ENCODE measurements at places on chromosomes 2 and 18.
A peak's percentile ranks its signal among the peaks of the same experiment; 100 is the strongest.

DNA sequence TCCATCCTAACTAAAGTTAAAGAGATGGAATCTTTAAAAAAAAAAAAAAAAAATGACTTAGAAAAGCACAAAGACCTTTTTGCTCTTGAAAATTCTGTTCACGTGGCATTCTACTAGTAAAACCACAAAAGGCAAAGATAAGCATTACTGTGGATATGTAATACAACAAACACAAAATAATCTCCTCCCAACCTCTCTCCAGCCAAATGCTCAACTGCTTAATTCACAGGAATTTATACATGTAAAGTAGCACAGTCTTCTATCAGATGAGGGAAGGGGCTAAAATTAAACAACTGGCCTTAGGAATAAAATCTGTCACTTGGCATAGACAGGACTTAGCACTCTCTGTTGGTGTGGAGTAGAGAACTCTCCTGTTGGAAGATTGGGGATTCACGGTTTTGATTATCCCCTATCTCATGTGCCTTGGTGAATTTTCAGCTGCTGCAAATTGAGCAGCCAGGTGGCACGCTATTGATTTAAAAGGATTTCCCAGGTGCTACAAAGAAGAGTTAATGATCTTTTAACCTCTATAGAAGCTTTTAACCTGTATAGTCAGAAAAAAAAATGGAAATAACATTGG is 57.4 kb downstream of the ATIC start:
- H3K27ac ChIP-seq, result no peak overlapping the region
- peaks cover 43% of the 10 kb centered on the region for H3K36me3 ChIP-seq
- H3K27me3 ChIP-seq, result no peaks in the 10 kb centered on the region
- H3K4me1 ChIP-seq, result no peaks in the 10 kb centered on the region

DNA sequence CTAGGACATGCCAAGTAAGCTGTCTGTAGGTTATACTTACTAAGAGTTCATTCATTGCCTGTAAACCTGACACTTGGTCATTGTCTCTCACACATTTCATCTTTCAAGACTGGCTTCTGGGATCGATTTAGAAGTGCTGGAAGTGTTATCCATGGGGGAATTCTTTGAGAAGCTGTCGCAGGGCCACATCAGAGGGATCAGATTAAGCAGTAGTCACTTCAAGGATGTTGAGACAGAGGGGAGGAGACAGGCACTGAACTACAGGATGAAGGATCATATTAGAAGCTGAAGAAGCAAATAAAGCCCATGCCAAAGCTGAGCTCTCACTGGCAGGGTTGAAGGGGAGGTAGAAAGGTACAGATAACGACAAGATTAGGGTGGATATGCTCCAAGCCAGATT is 49.0 kb downstream of the CDK15 start:
- H3K36me3 ChIP-seq, result no peaks in the 10 kb centered on the region
- H3K27ac ChIP-seq, result no peak overlapping the region
- H3K4me1 ChIP-seq, result peaks cover 12% of the 10 kb centered on the region
- no peak overlapping the region for H3K4me3 ChIP-seq
- DNase-seq, result no peak

DNA sequence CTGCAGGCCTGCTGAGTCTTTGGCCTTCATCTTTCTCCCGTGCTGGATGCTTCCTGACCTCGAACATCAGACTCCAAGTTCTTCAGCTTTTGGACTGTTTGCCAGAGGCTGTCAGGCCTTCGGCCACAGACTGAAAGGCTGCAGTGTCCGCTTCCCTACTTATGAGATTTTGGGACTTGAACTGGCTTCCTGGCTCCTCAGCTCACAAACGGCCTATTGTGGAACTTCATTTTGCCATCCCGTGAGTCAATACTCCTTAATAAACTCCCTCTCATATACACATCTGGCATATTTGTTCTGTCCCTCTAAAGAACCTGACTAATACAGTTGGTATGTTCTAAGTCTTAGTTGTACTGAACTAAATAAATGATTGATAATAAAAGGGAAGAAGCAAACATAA is 702.8 kb upstream of the LINC00305 start:
- DNase-seq, result peak; percentile 74
- H3K27ac ChIP-seq, result no peak overlapping the region
- H3K4me1 ChIP-seq, result no peaks in the 10 kb centered on the region
- no peaks in the 10 kb centered on the region for H3K27me3 ChIP-seq
- H3K4me3 ChIP-seq, result no peak overlapping the region
- H3K36me3 ChIP-seq, result no peaks in the 10 kb centered on the region

GRCh38 chr2:36330473-36331395 is 24.8 kb upstream of the CRIM1 start:
- H3K36me3 ChIP-seq, result no peaks in the 10 kb centered on the region
- no peaks in the 10 kb centered on the region for H3K4me1 ChIP-seq
- no peak overlapping the region for H3K4me3 ChIP-seq
- peak; percentile 23 for DNase-seq
- H3K27me3 ChIP-seq, result no peaks in the 10 kb centered on the region

GRCh38 chr2:8889978-8890377 is 52.6 kb upstream of the KIDINS220 start:
- H3K27ac ChIP-seq, result no peak overlapping the region
- no peaks in the 10 kb centered on the region for H3K27me3 ChIP-seq
- no peak for DNase-seq
- peaks cover 6% of the 10 kb centered on the region for H3K36me3 ChIP-seq
- no peak overlapping the region for H3K4me3 ChIP-seq
- peaks cover 2% of the 10 kb centered on the region for H3K4me1 ChIP-seq

Data from muscle of leg (tissue), 16 donors.